ENCODE measurements at places on chromosomes 4 and X.

- DNase-seq, result no peak
Measured at GRCh38 chrX:132267392-132267791, 48.1 kb upstream of the RAP2C start.

- no peak for DNase-seq
Measured at GRCh38 chr4:110770353-110770752, 147.5 kb upstream of the PITX2 start.

GRCh38 chrX:120301497-120301896 is 9.8 kb downstream of the TMEM255A start:
- no peak for DNase-seq

DNA sequence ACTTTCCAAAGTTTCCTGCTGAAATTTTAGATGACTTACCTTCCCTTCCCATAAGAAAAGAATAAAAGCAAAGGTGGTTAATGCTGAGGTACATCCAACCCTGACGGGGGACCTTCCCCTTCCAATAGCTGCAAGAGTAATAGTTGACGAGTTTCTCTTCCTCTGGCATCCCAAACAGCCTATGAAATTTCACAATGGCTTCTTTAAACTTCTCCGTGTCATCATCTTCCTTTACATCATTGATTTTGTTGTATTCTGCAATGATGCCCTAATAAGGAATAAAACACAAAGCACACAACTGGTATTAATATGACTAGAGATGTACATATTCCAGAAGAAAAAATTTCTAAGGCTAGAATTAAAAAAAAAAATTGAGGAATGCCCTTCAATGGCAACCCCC is 76.6 kb downstream of the TBC1D9 start:
- no peak for DNase-seq

DNA sequence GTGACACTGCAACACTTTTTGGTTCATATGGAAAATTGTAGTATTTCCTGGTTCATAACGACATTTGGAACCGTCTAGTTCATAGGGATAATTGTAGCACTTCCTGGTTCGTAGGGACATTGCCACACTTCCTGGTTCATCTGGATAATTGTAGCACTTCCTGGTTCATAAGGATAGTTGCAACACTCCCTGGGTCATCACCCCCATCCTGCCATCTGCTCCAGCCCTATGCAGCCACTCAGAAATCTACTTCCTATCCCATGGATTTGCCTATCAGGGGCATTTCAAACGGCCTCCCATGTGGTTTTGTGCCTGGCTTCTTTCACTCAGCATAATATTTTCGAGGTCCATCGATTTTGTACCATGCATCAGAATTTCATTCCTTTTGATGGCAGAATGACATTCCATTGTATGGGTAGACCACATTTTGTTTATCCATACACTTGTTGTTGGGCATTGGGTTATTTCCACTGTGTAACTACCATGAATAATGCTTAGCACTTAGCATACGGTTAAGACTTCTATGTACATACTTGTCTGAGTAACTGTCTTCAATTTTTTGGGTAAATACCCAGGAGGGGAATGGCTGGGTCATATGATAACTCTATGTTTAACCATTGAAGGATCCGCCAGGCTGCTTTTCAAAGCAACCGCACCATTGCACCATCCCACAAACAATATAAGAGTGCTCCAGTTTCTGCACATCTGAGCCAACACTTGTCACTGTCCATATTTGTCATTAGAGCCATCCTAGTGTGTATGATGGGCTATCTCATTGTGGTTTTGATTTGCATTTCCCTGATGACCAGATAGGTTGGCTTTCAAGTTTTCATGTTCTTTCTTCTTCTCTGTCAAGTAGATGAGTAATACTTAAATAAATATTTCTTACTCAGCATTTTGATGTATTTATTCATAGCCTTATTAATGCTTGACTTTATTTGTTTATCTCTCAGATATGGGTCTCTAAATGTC is 58.3 kb upstream of the CD99 start:
- peak; percentile 67 for DNase-seq

Measured in PC-3 (cell line).